Activated T-cell treated with anti-CD3 and anti-CD28 coated beads, Interleukin-2, amount 50 U/mL, for 72 hours (primary cell): ENCODE measurements at places on chromosomes 1 and 21.

DNA sequence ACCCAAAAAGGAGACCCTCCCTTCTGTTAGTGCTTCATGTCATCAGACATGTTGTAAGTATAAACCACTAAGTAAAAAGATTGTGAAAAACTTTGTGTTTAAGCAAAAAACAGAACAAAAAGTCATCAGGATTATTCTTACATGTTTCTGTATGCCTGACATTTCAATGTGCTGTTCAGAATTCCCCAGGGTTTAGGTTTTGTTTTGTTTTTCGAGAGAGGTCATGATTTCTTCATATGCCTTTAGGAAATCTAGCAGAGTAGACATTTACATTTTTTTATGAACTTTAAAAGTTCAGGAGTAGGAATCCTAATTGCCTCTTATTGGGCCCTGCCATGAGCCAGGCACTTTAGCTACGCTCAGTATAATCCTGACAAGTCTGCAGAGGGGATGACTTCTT is 85.3 kb downstream of the VPS13D start:
- no peak overlapping the region for H3K4me3 ChIP-seq
- DNase-seq: no peak
- peaks cover 13% of the 10 kb centered on the region for H3K36me3 ChIP-seq
- no peaks in the 10 kb centered on the region for H3K27me3 ChIP-seq
- H3K27ac ChIP-seq: no peak overlapping the region
- H3K4me1 ChIP-seq: no peaks in the 10 kb centered on the region

- no peak for DNase-seq
- H3K27me3 ChIP-seq: no peaks in the 10 kb centered on the region
- peaks cover 42% of the 10 kb centered on the region for H3K4me1 ChIP-seq
Measured at GRCh38 chr1:228500143-228500734, 13.1 kb downstream of the RNF187 start.

DNA sequence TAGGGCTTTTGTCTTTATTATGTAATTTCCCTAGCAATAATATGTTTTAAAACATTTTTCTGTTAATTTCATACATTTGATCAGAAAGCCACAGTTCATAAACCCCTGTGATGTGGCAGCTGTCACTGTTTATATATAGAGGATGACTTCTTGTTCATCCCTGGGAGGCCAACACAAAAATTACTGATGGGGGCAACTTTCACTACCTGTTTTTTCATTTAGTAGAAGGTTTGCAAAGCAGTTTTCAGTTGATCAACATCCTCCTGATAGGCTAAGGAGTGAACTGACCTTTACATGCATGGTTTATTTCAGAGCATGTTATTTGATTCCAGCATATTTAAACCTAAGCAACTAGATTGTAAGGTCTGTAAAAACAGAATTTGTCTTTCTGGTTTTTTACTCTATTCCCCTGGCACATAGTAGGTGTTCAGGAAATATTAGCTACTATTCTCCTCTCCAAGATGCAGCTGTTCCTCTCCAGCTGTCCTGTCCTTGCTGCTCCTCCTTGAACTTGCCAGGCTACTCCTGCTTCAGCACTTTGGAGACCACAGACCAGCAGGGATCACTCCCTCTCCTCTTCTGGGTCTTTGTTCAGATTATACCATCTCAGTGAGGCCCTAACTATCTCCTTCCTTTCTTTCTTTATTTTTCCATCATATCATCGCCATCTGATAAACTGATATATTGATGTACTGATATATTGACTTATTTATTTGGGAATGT is 54.7 kb downstream of the ROR1 start:
- H3K27me3 ChIP-seq: peaks cover 12% of the 10 kb centered on the region
- H3K27ac ChIP-seq: no peak overlapping the region
- H3K4me1 ChIP-seq: no peaks in the 10 kb centered on the region
- DNase-seq: no peak
- H3K36me3 ChIP-seq: no peaks in the 10 kb centered on the region
- no peak overlapping the region for H3K4me3 ChIP-seq

DNA sequence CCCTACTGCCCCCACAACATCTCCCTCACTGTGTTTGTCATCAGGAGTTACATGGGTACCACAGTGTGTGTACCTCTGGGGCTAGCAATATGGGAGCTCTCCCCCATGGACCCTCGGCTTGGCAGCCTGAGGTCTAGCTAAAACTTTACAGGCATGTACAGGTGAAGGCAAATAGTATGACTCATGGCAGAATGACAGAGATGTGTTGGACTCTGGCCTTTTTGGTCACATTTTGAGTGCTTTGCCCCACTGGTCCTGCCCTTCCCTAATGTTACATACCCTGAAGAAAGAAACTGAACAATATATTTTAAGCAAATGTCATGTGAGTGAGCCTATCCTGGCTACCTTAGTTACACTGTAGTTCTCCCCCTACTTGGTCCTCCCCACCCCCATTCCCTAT is 124.0 kb downstream of the NGF start:
- H3K36me3 ChIP-seq: no peaks in the 10 kb centered on the region
- peaks cover 19% of the 10 kb centered on the region for H3K27me3 ChIP-seq
- no peak overlapping the region for H3K4me3 ChIP-seq
- no peak for DNase-seq
- no peak overlapping the region for H3K27ac ChIP-seq
